NCI-H345 (cell line): ENCODE measurements at places on chromosomes 16 and 17.
A peak's percentile ranks its signal among the peaks of the same experiment; 100 is the strongest.

DNA sequence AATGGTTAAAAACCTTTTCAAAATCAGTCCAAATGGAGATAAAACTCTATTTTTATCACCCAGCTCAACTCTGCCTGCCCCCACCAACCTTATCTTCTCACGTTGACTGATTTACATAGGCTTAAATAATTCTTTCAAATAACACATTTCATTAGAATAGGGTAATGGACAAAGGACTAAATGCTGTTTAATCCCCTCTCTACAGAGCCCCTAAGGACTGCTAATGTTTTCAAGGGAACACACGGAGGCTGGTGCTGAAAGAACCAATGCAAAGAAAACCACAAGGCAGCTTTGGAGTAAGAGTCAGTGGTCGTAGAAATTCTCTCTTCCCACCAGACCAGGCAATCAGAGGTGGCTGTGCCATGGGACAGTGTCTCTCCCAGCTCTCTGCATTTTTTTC is 445.7 kb upstream of the MAF start:
- DNase-seq, result no peak

DNA sequence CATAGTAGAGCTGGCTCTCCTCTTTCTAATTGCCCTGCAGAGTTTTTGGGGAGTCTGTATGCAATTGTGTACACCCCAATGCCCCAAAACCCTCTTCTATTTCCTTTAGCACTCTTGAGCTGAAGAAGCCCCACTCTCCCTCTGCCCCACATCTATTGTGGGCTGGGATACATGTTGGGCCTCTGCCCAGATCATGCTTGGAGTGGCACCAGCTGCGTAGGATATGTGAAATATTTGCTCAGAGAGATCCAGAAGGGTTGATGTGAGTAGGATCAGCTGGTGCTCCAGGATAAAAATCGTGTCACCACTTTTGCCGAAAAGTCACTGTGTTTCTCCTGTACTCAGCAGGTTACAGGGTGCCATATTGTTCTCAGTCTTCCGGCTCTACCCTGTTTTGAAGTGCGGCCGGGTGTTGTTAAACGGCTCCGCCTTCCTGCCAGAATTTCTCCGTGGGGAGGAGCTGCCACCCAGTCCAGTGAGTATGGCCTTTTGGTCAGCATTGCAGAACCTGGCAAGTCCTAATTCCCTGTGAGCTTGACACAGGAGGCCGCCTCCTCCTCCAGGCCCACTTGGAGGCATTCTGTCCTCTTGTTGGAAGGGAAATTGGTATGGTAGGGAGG is 664.5 kb downstream of the WWOX start:
- peak; percentile 24 for DNase-seq

GRCh38 chr17:3976675-3977171 is 12.5 kb upstream of the ATP2A3 start:
- no peak for DNase-seq

DNA sequence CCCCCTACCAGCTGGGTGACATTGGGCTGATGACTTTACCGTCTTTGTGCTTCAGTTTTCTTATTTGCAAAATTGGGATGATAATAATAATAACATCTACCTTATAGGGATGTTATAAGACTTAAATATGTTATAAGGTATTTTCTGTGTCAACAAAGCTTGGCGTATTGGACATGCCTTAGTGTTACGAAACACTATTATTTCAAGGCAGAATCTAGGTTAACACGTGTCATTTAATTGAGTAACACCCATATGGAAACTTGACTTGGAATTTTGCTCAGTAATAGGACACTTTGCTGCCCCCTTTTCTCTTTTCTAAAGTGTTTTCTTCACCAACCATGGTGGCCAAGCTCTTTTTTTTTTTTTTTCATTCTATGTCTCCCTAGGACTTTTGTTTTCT is 294.2 kb upstream of the SALL1 start:
- DNase-seq, result no peak

DNA sequence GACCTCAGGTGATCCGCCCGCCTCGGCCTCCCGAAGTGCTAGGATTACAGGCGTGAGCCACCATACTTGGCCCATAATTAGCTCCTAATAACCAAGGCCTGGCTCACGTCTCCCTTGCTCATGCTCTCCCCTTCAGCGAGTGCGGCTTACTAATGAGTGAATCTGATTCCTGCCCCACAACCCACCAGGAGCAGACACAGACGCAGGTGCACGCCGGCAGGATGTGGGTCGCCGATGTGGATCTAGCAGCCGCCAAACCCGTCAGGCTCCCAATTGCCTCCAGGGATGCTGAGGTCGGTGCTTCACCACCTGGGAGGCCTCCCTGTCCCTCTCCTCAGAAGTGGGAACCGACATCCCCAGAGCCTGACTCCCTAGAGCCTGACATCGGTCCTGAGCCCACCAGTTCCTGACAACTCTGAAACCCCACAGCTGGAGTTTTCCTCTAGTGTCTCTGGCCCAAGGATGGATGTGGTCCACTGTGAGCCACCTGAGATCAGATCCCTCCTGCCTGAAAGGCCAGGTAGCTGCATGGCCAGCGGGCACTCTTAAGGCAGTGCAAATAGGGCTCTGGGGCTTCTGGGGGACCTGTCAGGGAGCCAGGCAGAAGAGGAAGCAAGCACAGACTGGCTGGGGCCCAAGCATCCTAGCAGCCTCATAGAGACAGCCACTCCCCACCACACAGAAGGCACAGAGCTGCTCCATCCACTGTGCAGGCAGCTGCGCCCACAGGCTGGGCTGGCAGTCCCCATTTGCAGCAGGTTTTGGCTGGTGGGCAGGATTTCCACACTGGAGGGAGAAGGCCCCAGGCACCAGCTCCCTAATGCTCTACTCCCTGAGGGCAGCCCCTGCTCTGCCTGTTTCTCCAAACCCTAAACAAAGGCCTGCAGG is 10.8 kb downstream of the EXOC7 start:
- DNase-seq, result no peak

DNA sequence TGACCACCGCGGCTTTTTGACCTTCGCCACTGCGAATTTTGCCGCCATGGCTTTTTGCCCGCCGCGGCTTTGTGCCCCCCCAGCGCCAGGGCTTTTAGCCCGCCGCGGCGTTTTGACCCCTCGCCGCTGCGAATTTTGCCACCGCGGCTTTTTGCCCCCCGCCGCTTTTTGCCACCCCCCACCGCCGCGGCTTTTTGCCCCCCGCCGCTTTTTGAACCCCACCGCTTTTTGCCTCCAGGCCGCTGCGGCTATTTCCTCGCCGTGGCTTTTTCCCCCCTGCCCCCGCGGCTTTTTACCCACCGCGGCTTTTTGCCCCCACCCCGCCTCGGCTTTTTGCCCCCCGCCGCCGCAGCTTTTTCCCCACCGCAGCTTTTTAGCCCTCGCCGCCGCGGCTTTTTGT is 134.8 kb upstream of the TP53TG3C start:
- no peak for DNase-seq

GRCh38 chr16:27767081-27767480 is 217.1 kb downstream of the KATNIP start:
- no peak for DNase-seq

DNA sequence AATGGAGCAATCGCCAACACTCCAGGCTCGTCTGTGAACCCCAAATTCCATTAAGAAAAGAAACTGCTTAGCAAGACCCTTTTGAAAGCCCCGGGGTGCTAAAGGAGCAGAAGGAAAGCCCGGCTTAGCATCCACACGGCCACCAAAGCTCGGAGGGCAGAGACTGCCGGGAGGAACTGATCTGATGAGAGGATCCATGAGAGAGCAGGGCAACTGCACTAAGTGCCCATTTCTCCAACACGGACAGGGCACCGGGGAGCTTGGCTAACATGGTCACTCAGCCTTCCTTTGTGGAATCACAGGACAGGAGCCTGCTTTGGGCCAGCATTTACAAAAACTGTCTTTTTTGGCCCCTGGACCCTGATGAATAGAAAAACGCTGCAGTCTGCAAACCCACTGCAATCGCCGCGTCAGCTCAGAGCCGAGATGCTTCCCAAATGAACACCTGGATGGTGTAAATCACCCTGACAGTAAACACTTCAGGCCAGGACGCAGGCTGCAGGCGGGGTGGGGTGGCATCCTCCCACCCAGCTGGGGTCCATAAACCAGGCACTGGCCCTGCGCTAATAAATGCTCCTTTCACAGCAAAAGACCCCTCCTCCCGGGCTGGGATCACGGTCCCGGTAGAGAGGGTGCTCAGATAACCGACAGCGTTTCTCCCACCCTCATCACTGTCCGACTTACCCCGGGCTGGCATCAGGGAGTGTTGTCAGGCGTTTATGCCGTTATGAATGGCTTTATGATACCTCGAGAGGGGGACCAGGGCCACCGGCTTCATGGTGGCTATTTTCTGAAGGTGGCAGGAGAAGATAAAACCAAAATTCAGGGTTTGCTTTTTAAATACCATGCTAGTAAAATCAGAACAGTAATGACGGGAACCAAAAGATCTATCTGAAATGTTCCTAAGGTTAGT is 299.5 kb downstream of the IRF8 start:
- DNase-seq, result peak; percentile 0

DNA sequence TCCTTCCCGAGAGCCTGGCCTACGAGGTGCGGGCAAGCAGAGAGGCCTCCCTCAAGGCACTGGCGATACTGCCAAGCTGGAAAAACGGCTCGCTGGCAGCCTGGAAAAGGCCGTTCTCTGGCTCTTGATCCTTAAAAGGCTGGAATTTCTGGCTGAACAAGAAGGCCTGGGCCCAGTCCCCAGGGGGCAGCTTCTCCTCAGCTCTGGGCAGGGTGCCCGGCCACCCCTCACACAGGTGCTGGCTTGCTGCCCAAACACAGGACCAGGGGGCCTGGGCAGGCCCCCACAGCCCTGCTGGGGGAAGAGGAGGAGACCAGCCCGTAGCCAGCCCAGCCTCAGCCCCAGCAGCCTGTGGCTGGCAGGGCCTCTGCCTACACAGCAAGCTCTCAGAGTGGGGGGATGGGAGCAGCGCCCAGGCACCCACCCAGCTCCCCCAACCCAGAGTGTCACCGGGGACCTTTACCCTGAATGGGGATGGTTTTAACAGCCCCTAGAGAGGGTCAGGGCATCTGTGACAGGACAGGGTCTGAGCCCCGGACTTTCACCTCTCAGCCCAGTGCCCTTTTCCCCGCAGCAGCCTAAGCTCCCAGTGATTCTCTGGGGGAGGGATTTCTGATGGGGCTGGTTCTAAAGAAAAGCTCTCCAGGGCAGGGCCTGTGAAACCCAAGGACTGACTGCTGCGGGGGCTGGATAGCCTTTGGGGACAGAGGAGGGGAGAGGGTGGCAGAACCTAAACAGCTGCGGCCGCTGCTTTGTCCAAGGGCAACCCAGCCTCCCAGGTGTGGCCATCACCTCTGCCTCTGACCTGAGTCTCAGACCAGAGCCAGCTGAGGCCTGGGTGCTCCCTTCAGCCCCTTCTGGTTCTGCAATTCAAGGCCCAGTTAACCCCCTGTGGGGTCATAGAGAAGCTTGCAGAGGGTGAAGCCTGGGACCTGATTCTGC is 38.6 kb upstream of the TOB1 start:
- peak; percentile 90 for DNase-seq

DNA sequence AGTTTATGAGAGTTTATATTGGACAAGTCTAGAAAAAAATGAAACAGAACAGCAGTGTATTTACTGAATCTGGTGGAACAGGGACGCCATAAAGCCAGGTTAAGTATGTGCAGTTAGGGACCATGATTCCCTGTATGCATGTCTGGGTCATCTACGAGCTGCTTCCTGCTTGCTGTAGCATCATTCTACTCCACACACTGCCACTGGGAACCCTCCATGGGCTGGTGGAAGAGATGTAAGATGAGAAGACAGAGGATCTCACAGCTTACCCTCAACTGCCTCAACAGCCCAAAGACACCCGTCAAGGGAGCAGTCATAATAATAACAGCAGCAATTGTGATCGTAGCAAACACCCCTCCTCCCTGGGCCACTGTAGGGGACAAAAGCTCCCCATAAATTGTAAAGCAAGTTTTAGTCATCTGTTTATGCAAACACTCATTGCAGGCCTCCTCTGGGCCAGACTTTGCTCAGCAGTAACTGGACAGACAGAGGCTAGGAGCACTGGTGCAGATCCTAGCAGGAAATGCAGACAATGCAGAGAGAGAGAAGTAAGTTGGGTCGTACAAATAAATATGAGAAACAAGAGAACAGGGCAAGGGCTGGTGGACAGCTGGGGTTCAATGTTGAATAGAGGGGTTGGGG is 188.0 kb downstream of the SOX9 start:
- DNase-seq, result no peak

DNA sequence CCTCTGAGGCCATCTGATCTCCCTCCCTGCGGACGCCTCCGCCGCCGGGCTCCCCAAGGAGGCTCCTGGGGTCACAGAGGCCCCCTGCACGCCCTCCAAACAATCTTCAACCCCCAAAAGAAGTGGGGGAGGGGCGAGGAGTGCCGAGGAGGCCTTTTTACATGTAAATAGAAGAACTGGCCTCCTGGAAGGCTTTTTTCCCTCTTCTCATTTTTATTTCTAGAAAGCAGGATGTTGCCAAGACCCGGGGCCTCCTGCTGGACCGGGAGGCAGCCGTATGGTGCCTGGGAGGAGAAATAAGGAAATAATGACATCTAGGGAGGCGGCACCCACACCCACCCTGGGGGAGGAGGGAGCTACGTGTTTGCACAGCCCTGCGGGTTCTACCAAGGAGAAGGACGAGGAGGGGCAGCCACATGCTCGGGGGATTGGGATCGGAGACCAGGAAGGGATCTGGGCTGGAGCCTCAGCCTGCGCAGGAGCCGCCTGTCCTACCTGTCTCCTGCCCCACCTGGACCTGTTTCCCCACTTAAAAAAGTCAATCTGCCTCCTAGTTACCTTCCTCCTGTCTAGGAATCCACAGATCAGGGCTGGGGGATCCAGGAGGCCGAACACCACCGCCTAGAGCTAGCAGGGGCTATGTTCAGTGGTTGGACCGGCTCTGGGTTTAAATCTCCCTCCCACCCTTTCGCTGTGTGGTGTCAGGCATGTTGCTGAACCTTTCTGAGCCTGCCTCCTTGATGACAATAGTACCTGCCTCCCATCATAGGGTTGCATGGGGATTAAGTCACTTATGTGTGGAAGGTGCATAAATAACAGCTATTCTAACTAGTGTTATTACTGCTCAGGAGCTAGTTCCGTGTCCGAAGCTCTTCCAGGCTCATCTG is 175.7 kb upstream of the GSE1 start:
- peak; percentile 61 for DNase-seq

- DNase-seq, result no peak
Observed at GRCh38 chr16:5188318-5188988, 90.9 kb upstream of the EEF2KMT start.

GRCh38 chr17:62067165-62068145 is 2.4 kb upstream of the MED13 start:
- DNase-seq, result no peak

DNA sequence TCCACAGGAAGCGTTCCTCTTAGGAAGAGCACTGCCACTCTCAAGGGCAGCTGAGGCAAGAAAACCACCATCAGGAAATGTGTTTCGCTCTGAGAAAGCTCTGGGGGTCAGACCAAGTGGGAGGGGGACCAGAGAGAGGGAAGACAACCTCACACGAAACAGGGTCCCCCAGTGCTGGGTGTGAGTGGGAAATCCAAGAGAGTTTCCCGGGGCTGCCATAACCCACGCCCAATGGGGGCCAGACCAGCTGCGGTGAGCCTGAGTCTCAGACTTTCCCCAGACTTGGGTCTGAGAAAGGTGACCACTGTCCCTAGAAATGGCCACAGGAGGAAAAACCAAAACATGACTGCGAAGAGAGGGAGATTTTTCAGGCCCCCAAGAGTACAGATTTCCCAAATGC is 14.5 kb downstream of the DNAH17 start:
- no peak for DNase-seq

- peak; percentile 68 for DNase-seq
Observed at GRCh38 chr16:1960665-1961630, 1.6 kb downstream of the NDUFB10 start.

- DNase-seq, result peak; percentile 41
Observed at GRCh38 chr17:31388770-31389656, 2.5 kb upstream of the RAB11FIP4 start.
